HCT116 (cell line): ENCODE measurements at places on chromosomes 13 and 19. TPM values are rescaled to one million over a fixed set of nuclear protein-coding genes. Genes with fewer than 3 reads are reported as not detected.
A peak's percentile ranks its signal among the peaks of the same experiment; 100 is the strongest.

DNA sequence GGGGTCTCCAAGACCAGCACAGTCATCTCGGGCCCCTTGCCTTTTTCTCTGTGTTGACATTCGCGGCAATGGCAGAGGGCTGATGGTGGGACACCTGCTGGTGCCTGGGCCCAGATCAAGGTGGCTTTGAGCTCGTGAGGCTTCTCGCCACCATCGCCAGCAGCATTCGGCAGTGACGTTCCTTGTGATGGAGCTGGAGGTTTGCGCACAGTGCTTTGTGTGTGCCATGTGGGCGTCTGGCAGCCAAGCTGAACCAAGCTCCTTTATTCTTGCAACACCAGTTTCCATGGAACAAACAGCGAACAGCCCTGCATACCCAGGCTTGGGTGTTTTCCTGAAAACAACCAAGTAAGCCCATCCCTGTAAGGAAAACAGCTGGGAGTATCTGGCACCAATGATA lies 9.1 kb upstream of the TMEM255B start:
- H3K36me3 ChIP-seq = no peaks in the 10 kb centered on the region
- H3K27ac ChIP-seq = no peak overlapping the region
- H3K27me3 ChIP-seq = no peaks in the 10 kb centered on the region
- H3K4me3 ChIP-seq = no peak overlapping the region
- no peaks in the 10 kb centered on the region for H3K4me1 ChIP-seq
- DNase-seq = no peak

- no peaks in the 10 kb centered on the region for H3K36me3 ChIP-seq
- no peak overlapping the region for H3K27ac ChIP-seq
- peak; percentile 19 for DNase-seq
- H3K4me1 ChIP-seq = no peaks in the 10 kb centered on the region
Observed at GRCh38 chr13:25232937-25233515, 54.3 kb downstream of the MTMR6 start.

Gene COX6B2
- total RNA-seq = 2.4 TPM

DNA sequence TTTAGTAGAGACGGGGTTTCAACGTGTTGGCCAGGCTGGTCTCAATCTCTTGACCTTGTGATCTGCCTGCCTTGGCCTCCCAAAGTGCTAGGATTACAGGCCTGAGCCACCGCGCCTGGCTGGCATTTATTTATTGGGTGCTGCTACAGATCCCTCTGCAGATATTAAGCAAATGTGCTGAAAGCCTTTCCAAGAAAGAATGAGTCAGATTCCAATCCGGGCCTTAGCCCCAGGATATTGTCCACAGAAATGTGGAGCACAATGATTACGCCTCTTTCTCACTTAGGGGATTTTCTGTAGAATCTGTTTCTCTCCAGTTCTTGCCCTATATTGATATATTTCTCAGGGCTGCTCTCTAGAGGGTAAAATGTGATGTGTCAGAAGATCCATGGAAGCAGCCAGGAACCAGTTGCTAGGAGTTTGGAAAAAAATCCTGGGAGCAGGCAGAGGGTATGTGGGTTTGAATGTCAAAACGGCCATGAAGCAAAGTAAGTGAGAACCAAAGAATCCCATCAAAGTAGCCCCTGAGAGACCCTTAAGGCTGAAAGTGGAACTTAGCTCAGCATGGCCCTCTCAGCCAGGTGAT lies 24.8 kb upstream of the IGFL4 start:
- peaks cover 67% of the 10 kb centered on the region for H3K27me3 ChIP-seq
- DNase-seq = no peak
- no peak overlapping the region for H3K27ac ChIP-seq
- H3K4me3 ChIP-seq = no peak overlapping the region

GRCh38 chr13:36370108-36370429 lies 23.9 kb upstream of the SPART start:
- no peaks in the 10 kb centered on the region for H3K36me3 ChIP-seq
- H3K4me3 ChIP-seq = no peak overlapping the region
- DNase-seq = no peak
- H3K27ac ChIP-seq = no peak overlapping the region
- no peaks in the 10 kb centered on the region for H3K4me1 ChIP-seq

DNA sequence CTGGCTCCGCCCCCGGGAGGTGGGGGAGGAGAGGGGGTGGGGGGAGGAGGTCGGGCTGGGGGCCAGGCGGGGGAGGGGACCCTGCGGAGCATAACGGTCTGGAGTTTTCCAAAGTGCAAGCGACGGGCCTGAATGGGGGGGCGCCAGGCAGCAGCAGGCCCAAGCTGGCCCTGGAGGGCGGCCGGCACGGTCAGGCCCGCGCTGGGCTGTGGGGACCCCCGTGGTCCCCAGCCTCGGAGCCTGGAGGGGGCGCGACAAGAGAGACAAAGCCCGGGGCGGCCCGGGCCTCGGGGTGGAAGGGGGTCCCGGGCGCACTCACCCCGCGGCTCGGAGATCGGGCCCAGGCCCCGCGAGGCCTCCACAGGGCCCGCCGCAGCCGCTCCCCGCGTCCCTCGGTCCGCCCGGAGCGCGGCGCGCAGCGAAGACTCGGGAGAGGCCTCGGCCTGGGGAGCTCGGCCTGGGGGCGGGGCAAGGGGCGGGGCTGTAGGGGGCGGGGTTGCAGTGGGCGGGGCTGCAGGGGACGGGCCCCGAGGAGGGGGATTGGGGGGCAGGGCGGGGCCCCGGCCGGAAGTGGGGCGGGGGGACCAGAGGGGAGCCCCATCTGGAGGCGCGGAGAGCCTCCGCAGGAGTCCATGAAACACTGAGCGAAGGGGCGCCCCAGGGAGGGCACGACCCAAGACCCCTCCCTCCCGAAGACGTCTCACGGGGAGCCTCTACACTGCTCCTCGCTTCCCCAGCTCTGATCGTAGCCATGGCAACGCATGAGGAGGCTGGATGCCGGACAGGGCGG lies 47.6 kb downstream of the PTPRS start:
- DNase-seq = no peak
- H3K4me1 ChIP-seq = peaks cover 3% of the 10 kb centered on the region; the same call in 1 of the 2 replicates
- H3K4me3 ChIP-seq = peak overlapping the region; percentile 57
- H3K27ac ChIP-seq = peak overlapping the region; percentile 81; the same call in 1 of the 2 replicates
- H3K27me3 ChIP-seq = no peaks in the 10 kb centered on the region

Gene CD177
- not detected for total RNA-seq
